HepG2 (cell line): ENCODE measurements at places on chromosomes 2 and 18. TPM values are rescaled to one million over a fixed set of nuclear protein-coding genes. Genes with fewer than 3 reads are reported as not detected.

DNA sequence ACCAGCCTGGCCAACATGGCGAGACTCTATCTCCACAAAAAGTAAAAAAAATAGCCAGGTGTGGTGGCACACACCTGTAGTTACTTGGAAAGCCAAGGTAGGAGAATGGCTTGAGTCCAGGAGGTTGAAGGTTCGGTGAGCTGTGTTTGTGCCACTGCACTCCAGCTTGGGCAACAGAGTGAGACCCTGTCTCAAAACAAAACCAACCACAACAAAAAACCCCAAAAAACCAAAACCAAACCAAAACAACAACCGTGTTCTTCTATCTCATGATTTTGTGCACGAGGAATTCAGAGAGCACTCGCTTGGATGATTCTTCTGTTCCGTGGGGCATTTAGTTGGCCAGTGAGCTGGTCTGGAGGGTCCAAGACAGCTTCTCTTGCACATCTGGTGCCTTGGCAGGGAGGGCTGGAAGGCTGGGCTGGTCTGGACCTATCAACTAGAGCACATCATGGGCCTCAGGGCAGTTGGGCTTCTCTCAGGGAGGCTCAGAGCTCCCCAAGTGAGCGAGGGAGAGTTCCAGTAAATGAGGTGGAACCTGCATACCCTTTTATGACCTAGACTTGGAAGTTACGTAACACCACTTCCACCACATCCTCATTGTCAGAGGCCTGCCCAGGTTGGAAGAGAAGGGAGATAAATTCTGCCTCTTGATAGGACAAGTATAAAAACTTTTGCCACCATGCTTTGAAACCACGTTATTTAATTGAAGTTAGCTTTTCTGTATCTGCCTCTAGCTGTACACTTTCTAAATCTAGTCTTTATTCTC, 25.2 kb downstream of the SIX2 start:
- no peak for DNase-seq

The FBXO48 gene
- polyA plus RNA-seq: 0.86 and 1.1 TPM in 2 replicates

The HRH4 gene
- not detected in 2 replicates for polyA plus RNA-seq

DNA sequence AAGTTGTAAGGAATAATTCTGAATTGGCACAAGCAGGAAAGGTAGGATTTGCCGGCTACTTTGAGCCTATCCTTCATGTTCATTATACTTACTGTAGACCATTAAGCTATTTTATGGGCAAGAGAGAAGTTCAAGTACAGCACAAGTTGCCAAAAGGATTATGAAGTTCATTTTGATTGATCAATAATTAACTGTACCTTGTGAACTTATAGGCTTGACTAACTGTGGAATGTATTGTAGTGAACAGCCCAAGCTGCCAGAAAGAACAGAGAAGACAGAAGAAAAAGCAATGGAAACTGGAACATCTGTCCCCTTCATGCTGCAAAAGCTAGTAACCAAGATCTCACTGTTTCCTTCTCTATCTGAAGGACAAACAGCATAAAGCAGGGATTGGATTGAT, 810.1 kb upstream of the ZEB2 start:
- DNase-seq: no peak

DNA sequence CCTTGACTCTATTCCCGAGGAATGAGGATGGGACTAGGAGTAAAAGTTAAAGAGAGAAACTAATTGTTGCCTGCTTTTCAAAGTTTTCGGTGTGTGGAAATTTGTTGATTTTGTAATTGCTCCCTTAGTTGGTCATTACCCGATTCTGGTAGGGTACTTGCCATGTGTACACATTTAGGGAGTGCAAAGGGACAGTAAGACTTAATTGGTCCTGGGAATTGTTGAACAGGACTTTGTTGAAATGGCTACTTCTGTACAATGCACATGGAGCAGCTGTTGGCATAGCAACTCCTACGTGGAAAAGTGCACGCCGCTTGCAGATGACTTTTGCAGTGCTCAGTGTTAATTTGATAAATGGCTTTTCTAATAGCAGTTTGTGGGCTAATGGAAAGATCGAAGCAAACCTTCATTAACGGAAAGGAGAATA, 22.9 kb downstream of the EPAS1 start:
- no peak for DNase-seq

The CFAP65 gene
- polyA plus RNA-seq: 0.03 and 0.05 TPM in 2 replicates

The CCDC74B gene
- polyA plus RNA-seq: 0.07 and 0.12 TPM in 2 replicates

GRCh38 chr2:109266998-109267854, 138.2 kb downstream of the SH3RF3 start:
- peak; percentile 56 for DNase-seq

The CRYGC gene
- polyA plus RNA-seq: 0.20 and 0.21 TPM in 2 replicates

DNA sequence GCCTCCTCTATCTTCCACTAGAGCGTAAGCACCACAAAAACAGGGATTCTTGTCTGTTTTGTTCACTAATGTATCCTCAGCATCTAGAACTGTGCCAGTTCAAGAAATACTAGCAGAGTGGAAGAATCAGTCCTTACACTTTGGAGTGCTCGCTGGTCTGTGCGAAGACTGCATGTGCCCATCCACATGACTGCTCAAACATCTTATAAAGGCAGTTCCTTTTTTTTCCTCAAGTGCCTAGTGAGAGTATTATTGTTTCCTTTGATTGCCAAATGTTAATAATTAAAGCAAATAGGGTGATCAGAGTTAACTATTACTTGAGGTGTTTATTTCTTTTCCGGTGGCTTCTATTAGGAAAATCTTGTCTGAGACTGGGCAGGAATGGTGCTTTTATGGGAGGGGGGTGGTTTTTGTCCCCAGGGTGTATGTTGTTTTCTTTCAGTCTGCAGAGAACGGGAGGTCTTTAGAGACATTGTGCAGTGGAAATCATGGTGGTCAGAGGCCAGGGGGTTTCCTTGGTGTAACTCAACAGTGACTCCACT, 45.6 kb upstream of the ITGB6 start:
- DNase-seq: no peak

The LRATD1 gene
- polyA plus RNA-seq: 0.04 and 0.07 TPM in 2 replicates

The UGT1A5 gene
- polyA plus RNA-seq: not detected in 2 replicates

DNA sequence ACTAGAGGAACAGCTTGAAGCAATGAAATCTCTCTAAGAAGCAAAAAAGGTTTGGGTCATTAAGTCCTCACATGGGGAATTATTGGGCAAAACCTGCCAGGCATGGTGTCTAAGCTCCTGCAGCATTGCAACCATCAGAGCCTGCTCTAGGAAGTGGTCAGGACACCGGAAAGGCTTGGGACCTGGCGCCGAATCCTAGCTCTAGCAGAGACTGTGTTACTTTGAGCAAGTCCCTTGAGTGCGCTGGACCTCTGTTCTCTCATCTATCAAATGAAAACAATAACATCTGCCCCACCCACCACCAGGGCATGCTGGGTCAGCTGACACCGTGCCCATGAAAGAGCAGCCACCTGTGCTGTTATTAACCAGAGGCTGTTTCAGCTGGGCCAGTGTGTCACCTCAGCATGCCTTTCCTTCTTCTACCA, 6.3 kb downstream of the TMEM127 start:
- DNase-seq: peak; percentile 21

The CFAP221 gene
- not detected in 2 replicates for polyA plus RNA-seq

- no peak for DNase-seq
These were observed 21.3 kb downstream of the APCDD1 start for GRCh38 chr18:10475654-10476291.

- DNase-seq: no peak
These were observed 32.5 kb upstream of the ATP6V1B1 start for GRCh38 chr2:70903171-70903570.

The IL1R2 gene
- 4.7 and 7.3 TPM in 2 replicates for polyA plus RNA-seq

DNA sequence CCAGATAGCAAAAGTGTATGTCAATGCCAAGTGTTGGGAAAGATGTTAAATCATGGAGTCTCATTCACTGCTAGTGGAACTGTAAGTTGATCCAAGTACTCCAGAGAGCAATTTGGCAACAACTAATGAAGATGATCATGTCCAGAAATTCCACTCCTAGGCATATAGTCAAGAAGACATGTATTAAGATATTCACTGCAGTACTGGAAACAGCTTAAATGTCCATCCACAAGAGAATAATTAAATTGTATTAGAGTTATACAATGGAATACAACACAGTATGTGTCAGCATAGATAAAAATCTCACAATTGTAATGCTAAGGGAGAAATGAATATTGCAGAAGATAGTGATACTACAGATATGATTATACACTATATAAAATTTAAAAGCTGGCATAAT, 15.2 kb upstream of the LBH start:
- no peak for DNase-seq

The TWIST2 gene
- 0.08 and 0.09 TPM in 2 replicates for polyA plus RNA-seq

DNA sequence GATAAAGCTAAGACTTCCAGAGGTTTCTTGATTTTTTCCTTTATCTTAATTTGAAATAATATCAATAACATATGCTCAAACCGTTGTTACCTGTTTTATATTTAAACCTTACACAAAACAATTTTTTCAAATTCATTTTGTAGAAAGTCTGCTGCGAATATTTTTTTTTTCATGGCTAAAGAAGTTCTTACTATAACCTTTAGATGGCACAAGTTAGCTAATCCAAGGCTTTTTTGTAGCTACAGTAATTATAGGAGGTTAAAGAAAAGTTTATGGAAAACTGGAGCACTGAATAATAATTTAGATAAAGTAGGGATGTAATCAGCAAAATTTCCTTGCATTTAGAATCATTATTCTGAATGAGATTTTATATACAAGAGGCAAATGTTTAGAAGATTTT, 78.0 kb upstream of the PNPT1 start:
- DNase-seq: peak; percentile 22

The CNGA3 gene
- polyA plus RNA-seq: not detected in 2 replicates

The FAM110C gene
- 3.5 and 3.9 TPM in 2 replicates for polyA plus RNA-seq

DNA sequence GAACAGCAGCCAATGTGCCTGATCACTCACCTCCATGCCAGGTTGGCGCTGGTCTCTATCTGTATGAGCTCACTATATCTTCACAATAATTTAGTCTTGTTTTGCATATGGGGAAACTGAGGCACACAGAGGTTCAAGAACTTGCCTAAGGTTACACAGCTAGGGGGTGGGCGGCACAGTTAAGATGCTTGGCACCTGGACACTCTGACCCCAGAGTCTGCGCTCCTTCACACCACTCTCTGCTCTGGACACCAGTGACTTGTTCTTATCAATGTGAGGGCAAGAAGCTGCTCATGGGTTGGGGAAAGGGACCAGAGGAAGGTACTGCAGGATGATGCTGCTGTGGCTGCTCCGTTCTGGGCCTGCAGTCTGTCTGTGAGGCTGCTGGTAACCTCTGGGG, 27.1 kb downstream of the FBLN7 start:
- DNase-seq: no peak

DNA sequence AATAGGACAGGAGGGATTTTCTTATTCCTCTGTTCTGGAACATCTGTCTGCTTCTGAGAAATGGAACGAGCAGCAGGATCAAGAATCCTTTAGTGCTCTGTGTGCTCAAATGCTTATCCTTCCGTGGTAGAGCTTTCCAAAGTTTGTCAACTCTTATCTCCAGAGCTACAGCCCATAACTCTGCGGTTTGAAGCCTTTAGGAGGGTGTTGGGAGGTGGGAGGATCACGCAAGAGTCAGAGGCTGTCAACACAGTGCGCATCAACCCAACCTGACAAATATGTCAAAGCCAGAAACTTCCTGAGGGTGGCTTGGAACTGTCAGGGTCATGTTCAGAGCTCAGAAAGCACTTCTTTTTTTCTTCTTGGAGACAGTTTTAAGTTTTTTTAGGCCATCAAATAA, 95.9 kb downstream of the CRIM1 start:
- DNase-seq: no peak

DNA sequence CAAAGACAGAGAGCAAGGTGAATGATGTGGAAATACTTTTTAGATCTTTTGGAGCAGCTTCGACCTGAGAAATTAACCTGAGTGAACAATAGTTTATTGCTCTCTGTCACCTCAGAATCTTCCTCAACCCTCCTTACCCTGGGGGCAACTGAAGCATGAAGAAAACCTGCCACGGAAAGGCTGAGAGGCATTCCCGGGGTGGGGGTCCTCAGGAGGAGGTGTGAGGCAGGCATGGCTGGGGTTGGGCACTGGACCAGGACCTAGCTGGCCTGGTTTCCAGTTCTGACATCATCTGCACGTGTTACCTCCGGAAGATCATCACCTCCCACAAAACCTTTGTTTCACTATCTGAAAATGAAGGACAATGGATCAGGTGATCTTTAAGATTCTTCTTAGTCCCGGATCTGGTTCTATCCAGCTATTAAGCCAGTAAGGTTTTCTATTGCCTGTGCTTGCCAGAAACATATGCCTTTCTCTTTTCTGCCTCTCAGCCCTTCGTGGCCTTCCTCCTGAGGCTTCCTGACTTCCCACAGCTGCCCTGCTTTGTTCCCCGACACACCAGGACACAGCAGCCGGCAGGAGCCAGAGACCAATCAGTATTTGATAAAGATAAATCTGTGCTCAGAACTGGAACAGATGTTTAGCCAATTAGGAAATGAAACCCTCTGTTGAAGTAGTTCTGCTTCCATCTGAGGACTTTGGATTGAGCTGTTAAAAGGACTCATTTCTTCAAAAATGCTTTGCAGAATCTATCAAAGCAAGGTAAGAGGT, 232.5 kb downstream of the TDRD15 start:
- no peak for DNase-seq

The ABCA12 gene
- polyA plus RNA-seq: 0.01 and 0.07 TPM in 2 replicates
